HL-60 (cell line): ENCODE measurements at places on chromosomes 2 and 18.

DNA sequence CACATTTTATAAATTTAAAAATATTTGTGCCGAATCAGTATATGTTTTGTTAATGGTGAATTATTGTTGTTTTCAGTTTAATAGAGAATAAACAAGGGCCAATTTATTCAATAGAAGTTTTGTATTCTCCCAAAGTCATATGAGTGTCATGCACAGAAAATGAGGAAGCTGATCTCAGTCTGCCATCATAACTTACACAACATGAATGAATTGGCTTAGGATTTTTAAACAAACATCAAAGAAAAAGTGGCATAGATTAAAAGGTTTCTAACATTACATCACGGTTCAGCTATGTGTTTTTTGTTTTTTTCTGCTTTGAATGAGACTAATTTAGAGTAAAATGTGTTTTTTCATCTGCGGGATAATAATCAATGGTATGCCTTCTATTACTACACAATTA, 123.4 kb upstream of the CTNNA2 start:
- DNase-seq, result no peak

DNA sequence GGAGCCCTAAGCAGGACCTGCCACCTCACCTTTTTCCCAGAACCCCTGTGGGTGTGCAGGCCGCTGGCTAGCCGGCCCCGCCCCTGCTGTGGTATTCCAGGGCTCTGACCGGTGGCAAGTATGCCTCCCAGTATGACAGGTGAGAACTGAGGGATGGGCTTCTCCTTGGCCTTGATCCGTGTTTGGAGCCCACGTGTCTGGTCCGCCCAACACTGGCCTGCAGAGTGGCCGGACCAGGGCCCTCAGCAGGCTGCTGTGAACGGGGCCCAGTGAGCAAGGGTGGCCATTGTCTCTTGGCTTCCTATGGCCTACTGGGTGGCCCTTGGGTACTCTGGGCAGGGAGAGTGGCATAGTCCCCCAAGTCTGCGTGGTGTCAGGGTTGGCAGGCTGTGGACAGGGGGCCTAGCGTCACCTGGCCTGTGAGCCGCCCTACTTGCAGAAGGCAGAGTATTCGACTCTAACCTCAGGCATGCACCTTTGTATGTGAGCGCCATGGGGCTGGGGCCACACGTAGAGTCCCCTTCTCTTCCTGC, 1.8 kb downstream of the RNPEPL1 start:
- DNase-seq, result no peak

DNA sequence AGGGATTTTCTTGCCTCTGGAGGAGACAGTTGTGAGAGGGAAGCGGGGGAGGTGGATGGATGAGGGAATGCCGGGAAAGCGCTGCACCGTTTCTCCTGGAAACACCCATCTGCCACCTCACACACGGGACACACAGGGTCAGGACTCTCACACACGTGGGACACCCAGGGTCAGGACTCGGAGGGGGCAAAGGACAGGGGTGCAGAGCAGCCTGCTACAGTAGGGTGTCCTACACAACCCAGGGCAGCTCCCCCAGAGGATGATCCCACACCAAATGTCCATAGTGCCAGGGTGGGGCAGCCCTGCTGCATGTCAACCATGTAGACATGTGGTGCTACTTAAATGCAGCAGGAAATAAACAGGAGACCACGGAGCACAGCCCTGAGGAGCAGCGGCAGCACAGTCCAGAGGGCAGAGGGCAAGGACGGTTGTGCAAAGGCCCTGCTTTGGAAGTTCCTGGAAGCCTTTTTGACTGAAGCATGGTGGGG, 5.1 kb downstream of the RAMP1 start:
- DNase-seq, result no peak

DNA sequence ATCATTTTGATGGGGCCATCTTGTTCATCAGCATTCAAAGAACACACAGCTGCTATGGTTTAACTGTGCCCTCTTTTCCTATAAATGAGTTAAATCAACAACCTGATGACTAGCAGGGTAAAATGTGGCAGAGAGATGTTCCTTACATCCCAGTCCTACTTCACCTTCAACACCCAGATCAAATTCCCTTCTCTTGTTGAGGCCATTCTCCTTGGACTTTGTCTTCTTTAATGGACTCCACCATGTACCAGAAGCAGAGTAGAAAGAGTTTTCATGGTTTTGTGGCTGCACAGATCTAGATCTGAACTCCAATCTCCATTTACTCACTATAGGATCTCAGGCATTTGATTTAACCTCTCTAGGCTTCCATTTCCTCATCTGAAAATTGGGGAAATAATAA, 6.4 kb upstream of the UPP2 start:
- no peak for DNase-seq

- DNase-seq, result no peak
Observed at GRCh38 chr2:169160926-169161481, 91.6 kb downstream of the DHRS9 start.

GRCh38 chr2:166591226-166591625, 97.2 kb upstream of the SCN7A start:
- DNase-seq, result no peak

- DNase-seq, result no peak
Observed at GRCh38 chr2:194424683-194425209, 1232.3 kb upstream of the SLC39A10 start.

- no peak for DNase-seq
Observed at GRCh38 chr2:119009110-119009509, 67.1 kb downstream of the MARCO start.

GRCh38 chr2:147247749-147248148, 597.1 kb upstream of the ACVR2A start:
- no peak for DNase-seq

- DNase-seq, result no peak
Observed at GRCh38 chr2:133568598-133568997, 335 bp upstream of the NCKAP5 start.

DNA sequence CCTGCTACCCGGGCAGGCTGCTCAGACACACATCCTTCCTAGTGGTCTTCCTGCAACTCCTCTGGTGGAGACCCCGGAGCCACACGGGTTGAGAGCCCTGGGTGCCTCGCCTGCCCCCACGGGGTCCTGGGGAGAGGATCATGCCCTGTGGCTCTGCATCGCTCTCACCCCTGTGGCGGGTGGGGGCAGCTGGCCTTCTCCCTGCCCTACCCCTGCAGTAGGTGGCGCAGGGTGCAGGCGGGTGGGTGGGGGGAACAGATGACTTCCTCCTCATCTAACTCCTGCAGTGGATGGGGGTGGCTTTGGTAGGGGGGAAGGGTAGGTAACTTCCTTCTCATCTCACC, 38.5 kb downstream of the TSHZ1 start:
- no peak for DNase-seq

GRCh38 chr18:78564030-78564429, 415.6 kb upstream of the SALL3 start:
- no peak for DNase-seq

- DNase-seq, result no peak
Observed at GRCh38 chr2:24919506-24920097, 435 bp downstream of the ADCY3 start.

- no peak for DNase-seq
Observed at GRCh38 chr2:7815726-7816125, 866.1 kb upstream of the ID2 start.

- no peak for DNase-seq
Observed at GRCh38 chr2:158973116-158973956, 4.9 kb downstream of the TANC1 start.

DNA sequence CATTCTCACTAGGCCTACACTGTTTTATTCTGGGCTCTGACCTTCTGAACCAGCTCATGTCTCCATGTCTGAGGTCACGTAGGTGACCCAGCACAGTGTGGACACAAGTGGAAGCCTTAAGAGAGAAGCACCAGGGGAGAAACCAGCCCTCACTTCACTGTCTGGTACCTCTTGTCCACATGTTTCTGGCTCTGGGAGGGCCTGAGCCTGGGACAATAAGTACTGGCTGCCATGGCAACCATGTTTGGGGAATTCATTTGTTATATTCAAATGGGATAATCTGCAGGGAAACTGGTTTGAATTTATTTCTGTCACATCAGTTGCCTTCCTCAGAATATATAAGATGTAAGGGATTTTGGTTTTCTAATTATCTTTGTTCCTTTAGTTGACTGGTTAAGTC, 23.3 kb downstream of the MYO3B start:
- DNase-seq, result no peak

DNA sequence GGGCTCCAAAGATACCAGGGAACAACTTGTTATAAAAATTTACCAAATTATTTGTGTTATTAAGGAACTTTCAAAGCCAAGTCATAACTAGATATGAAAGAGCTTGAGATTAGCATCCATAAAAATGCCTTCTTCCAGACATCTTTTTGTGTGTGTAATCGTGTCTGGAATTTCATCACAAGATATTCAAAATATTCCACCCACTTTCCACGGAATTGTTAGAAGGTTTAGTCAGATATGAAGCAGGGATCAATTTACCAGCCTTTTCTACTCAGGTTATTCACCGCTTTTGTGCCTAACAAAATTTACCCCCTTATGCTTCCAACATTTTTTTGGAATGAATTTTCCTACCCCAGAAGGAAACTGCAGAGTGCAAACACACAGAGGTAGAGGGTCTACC, 130.2 kb upstream of the ACVR2A start:
- DNase-seq, result no peak

- no peak for DNase-seq
Observed at GRCh38 chr2:191664823-191665677, 12.9 kb upstream of the NABP1 start.
